CD4-positive, alpha-beta T cell treated with Interleukin-4 for 4 hours (primary cell): ENCODE measurements at places on chromosomes 7 and 10.

DNA sequence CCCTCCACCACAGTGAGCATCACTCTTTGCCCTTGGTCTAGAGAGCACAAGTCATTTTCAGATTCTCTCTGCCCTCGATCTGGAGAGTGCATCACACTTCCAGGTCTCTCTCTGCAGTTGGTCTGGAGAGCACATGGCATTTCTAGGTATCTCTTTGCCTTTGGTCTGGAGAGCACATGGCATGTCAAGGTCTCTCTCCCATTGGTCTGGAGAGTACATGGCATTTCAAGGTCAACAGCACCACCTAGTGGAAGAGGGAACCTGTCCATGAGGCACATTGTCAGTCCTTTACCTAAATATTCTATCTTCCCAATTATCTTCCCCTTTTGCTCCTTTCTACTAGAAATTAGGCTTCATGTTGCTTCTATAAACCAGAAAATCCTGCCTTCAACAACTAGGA lies 1139.4 kb downstream of the XPNPEP1 start:
- no peak for DNase-seq

DNA sequence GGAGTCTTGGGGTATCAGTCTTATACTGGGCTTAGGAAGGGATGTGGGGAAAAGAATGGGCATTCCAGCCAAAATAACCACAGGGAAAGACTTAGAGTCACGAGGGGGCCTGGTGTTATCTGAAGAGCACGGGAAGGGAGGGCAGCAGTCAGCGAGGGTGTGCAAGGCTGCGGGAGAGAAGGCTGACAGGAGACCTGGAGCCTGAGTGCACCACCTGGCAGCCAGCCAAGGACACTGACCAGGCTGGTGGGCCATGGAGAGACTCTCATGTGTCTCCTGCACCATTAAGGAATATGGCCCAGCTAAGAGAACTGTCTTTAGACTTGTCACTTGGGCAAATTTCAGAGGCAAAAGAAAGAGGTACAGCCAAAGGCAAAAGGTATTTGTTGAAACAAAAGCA lies 69.6 kb downstream of the PKD1L1 start:
- DNase-seq: no peak

DNA sequence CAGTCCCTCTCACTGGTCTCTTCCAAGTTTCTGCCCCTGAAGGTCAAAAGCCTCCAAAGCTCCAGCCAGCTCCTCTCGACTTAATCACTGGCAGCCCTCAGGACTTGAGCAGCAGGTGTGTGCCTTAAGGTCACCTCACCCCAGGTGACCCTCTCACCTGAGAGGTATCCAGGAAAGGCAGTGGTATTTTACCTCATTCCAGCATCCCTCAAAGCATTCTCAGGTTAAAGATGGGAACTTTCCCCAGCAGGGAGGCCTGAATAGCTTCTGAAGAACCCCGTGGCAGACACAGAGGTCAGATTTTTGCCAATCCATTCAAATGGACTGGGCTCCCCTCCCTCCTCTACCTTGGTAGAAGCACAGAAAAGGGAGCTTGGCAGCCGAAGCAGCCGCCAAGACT lies 148.2 kb downstream of the GFRA1 start:
- DNase-seq: no peak

GRCh38 chr10:112343056-112343806 lies 30.7 kb upstream of the ACSL5 start:
- DNase-seq: no peak

GRCh38 chr10:102679596-102679995 lies 34.6 kb downstream of the ARL3 start:
- DNase-seq: no peak

- DNase-seq: no peak
Measured at GRCh38 chr7:22566176-22566575, 66.2 kb upstream of the STEAP1B start.

DNA sequence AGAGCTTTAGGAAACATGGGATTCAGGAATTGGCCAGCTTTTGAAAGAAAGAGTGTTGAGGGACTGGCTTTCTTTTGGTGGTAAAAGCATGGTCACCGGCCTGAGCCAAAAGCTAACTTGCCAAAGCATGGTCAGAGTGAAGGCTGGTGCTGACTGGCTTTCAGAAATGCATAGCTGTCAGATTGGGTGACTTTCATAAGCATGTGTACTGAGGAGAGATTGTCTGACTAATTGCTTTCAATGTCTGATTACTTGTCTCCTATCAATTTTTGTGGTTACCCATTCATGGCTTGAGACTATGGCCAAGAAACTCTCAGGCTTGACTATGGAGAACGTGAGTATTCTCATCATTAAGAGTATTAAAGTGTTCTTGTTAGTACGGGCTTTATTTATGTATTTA lies 28.2 kb downstream of the ZNF25 start:
- no peak for DNase-seq

GRCh38 chr7:129191272-129191671 lies 2.8 kb downstream of the SMO start:
- no peak for DNase-seq

- DNase-seq: no peak
Measured at GRCh38 chr10:79472449-79472848, 27.0 kb upstream of the ZCCHC24 start.

DNA sequence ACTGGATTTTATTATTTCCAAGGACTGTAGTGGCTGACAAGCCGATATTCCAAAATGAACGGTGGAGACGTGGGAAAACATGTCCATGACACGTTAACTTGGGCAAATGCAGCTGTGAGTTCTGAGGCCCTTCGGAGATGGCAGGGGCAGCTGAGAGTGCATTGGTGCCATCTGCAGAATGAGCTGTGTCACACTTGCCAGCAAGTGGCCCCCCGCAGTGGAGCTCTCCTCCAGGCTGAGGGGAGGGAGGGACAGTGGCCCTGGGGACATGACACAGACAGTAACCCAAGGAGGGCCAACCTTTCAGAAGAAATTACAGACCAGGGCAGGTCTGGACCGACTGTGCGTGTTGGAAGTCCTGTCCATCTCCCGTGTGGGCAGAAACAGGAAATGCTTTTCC lies 139.4 kb downstream of the SVIL start:
- DNase-seq: no peak

DNA sequence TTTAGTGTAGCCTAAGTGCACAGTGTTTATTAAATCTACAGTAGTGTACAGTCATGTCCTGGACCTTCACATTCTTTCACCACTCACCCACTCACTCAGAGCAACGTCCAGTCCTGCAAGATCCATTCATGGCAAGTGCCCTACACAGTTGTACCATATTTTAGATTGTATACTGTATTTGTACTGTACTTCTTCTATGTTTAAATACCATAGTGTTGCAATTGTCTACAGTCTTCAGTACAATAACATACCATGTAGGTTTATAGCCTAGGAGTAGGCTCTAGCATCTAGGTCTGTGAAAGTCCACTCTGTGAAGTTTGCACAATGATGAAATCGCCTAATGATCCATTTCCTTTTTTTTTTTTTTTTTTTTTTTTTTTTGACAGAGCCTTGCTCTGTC lies 12.0 kb downstream of the EEPD1 start:
- no peak for DNase-seq

- DNase-seq: no peak
Measured at GRCh38 chr7:32094516-32094915, 24.3 kb upstream of the PDE1C start.

DNA sequence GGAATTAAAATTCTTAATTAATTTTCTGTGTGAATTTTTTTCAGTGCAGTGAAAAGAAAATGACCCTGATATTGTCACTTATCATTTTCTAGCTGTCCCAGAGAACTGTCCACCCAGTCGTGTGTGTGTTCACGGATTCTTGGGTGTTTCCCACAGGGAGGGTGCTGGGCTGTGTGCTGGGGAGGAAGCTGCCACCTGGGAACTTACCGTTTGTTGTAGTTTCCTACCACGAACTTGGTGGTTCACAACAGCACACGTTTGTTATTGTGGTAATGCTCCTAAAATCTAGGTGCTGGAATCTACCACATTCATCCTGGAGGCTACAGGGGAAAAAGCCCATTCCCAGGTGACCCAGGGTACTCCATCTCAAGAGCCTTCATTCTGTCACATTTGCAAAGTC lies 276.1 kb downstream of the GLRX3 start:
- no peak for DNase-seq

DNA sequence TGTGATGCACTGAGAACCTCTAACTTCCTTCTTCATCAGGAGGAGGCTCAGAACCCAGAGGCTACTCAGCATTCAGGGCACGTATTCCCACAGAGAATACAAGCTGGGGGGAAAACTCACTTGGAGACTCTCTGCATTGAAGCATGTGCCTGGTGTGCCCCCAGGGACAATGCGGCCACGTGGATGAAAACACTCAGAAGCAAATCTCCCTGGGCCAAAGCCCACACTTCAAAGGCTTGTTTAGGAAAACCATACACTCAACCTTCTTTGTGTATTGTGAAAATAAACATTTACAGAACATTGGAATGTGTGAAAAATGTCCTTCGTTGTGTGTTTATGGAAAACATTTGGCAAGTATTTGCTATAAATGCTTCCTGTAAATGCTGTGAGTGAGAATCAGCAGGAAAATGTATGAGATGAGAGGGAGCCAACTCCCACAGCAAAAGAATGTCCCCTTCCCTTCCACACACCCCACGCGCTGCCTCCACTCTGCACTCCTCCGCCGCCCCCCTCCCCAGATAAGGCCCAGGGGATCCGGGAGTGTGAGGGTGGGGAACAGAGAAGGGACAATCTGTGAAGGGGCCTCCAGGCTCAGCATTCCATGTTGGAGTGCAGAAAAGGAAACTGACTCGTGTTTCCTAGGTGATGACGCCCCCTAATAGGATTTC lies 339.5 kb downstream of the ELMO1 start:
- no peak for DNase-seq

DNA sequence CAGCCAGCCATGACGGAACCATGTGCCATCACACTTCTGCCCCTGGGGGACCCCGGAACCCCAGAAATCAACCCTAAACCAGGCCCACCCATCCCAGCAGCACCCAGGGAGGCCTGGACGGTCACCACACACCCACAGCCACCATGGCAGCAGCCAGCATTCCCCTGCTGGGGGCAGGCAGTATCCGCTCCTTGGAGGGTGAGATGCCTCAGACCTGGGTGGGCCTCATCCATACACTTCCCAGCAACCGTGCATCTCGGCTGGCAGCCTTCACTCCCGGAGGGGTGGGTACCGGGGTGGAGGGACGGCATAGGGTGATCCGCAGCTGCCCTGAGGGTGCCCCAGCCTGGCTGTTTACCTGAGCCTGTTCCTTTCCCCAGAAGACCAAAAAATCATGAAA lies 69.1 kb upstream of the FAM20C start:
- no peak for DNase-seq

GRCh38 chr10:117534321-117535297 lies 7.9 kb upstream of the EMX2 start:
- DNase-seq: no peak

DNA sequence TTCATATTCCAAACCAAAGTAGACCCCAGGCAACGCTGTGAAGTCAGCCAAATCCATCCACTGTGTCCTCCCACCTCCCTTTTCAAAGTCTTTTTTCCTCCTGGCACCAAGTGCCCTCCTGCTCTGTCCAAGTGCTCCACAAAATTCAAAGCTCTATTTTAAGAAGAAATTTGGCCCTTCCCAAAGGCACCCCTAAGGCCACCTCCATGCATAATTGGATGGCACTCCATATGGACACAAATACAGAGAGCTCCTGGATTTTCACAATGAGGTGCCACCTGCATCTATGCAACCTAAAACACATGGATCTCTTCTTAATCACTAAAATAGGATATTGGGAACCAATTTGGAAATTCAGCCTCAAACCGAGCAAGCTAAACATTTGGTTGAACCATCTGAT lies 121.6 kb downstream of the RELN start:
- DNase-seq: no peak

DNA sequence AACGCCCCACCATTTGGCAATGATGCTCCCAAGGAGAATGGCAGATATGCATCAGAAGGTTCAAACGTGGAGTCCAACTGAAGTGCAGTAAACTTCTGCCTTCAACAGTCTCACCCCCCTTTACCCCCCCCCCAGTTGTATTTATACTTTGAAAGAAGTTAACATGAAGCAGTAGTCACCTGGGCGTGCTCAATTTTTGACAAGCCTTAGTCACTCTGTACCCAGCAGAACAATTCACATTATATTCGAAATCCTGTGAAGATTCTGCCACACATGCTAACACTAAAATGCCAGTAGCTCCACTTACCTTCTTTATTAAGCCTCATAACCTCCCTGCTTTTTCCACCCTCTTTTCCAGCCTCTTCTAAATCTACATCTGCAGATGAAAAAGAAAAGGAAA lies 894 bp downstream of the ATXN7L1 start:
- DNase-seq: peak; percentile 49

DNA sequence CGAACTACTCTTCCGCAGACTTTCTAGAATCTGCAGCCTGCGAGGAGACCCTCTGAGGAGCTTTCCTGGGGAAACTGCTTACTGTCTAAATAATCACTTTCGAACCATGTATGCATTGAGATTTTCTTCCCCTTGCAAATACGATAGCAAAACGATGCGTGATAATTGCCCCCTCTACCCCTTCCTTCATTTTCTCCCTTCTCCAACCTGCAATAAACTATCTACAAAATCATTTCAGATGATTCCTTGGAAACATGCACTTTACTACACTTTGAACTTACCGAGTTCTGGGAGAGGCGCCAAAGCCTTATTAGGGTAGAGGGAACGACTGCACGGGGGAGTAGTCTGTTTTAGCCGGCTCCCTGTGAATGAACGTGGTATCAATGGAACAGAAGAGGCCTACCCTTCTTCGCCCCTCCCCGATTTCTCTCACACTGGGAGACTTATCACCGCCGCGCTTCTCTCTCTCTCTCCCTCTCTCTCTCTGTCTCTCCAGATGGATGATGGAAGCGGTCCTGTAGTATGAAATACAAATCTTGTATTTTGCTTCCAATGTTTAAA lies at the start of gene FGFBP3:
Gene FGFBP3 (minus strand): TSS at position 370 of the 561 bp plus-strand sequence. CDS start 517 bp downstream, outside the sequence.
- peak; percentile 20 for DNase-seq

DNA sequence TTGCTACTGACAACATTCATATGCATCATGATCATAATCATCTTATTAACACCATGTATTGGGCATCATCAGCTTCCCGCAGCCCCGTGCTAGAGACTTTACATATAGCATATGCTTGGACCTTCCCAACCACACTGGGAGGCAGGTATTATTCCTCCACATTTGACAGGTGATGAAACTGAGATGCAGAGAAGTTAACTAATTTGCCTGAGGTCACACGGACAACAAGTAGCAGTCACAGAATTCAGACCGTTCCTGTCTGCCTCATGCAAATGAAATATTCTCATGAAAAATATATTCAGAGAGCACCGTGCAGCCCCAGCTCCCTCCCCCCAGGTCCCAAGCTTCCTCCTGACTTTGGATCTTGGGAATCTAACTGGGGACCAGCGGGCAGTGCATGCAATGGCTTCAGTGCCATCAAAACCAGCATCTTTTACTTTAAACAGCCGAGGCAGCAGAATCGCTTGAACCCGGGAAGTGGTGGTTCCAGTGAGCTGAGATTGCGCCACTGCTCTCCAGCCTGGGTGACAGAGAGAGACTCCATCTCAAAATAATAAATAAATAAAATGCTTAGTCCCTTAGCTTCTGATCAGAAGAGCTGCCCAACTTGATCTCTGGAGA lies 112.2 kb upstream of the GPR26 start:
- DNase-seq: no peak

DNA sequence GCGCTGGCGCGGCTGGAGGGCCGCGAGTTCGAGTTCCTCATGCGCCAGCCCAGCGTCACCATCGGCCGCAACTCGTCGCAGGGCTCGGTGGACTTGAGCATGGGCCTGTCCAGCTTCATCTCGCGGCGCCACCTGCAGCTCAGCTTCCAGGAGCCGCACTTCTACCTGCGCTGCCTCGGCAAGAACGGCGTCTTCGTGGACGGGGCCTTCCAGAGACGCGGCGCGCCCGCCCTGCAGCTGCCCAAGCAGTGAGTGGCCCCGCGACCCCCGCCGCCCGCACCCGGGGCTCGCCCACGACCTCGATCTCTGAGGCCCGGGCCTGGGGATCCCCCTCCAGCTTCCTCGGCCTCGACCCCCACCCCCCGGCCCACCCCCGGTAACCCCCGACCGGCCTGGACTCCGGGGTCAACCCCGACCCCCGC lies 537 bp downstream of the FOXK1 start:
- DNase-seq: peak; percentile 19
